Activated CD4-positive, alpha-beta T cell treated with anti-CD3 and anti-CD28 coated beads, Interleukin-2, amount 10 ng/mL, durations not matched to agents 7 days and 5 days (primary cell): ENCODE measurements at places on chromosomes 7 and 10.

DNA sequence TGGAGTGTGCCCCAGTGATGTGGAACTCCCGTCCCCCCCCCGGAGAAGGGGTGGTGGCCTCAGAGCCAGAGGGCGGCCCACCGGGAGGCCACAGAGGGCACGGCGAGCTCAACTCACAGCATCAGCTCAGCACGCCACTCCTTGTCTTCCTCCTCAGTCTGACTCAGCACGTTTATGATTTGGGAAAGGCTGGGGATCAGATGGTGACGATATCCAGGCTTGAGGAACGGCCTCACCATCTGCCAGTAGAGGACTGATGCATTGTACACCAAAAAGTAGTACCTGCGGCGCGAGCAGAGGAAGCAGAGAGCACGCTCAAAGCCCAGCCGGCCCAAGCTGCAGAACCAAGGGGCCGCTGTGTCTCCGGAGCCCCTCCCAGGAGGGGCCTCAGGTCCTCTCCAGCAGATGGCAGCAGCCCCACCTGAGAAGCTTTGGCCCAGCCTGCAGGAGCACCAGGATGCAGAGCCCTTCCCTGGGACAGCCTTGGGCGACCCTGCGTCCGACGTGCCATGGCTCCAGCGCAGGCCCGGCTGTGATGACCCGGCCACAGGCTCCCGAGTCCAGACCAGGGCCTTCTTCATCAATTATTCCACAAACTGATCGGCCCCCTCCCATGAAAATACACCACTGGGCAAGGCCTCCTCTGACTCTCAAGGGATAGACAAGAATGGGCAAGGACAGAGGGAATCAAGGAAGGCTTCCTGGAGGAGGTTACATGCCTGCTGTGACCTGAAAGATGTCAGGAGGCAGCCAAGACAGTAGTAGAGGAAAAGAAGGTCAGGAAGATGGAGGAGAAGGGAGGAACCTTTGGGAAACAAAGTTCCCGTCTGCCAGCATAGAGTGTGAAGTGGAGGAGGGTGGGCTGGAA is 3.7 kb downstream of the CFAP46 start:
- no peak for DNase-seq

GRCh38 chr10:129894698-129895097 is 69.4 kb downstream of the EBF3 start:
- DNase-seq: no peak

DNA sequence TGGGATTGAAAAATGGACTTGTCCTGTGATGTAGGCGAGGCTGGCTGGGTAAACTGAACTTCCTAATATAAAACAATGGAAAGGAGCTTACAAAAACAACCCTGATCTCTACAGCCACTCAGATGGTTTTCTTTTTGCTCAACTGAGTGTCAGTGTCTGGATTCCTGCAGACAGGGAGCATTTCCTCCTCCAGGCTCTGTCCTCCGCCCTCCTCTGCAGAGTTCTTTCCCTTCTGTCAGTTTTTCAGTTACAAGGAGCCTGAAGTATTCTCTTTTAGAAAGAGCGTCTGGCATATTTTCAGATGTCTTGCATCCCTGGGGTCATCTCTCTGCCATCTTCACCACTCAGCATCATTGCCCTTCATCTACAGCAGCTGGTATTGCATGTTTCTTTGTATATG is 50.0 kb upstream of the PITRM1 start:
- no peak for DNase-seq

DNA sequence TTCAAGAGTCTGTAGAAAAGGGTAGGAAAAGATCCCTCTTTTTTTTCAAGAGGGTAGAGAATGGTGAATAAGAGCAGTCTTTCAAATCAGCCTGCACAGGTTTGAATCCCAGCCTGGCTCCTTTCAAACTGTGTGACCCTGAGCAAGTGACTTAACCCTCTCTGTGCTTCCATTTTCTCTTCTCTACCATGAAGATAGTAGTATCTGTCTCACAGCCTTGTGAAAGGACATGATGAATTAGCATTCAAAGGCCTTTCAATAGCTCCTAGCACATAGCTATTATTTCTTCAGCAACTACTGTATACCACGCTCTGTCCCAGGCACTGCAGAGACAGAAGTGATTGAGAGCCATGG is 25.4 kb downstream of the LEP start:
- no peak for DNase-seq

DNA sequence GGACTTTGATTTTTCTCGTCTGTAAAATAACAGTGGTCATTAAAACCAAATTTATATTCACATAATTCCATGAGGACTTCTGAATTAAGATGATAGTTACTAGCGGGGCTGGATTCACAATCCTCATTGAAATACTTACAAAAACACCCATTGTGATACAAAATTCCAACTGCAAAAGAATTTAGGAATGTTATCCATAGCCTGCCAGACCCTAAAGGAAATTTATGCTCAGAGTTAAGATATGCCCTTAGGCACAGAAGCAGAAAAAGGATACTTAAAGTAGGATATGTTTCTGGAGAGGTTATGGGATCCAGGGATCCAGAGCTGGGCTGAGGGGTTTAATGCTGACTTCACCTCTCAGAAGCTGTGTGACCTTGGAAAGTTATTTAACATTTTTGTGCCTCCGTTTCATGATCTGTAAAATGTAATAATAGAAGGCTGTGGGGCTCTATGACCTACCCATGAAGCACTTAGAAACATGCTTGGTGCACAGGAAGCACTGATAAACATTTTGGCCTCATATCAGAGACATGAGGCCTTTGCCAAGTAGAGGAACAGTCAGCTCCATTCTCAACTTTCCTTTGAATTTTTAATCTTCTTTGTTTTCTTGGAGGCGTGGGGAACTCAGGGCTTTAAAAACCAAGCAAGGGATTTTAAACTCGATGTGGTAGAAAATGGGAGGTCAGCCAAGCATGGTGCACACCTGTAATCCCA is 744.7 kb downstream of the KCNMA1 start:
- no peak for DNase-seq

DNA sequence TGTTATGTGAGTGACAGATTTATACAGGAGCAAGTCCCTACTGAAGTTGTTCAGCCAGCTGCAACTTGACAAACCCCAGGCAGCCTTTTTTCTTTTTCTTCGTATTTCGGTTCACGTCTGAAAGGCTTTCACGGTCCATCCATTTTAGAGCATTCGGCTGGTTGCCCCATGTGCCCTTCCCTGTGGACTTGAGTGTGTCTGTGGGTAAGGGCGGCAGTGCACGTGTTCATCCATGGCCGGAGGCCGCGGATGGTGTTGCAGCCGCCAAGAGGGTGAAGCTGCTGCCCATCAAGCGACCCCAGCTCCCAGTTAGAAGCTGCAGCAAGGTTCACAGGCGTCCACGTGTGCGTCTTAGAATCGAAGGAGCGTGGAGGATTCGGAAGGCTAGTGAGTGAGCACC is 35.9 kb downstream of the PPP2R2D start:
- no peak for DNase-seq

DNA sequence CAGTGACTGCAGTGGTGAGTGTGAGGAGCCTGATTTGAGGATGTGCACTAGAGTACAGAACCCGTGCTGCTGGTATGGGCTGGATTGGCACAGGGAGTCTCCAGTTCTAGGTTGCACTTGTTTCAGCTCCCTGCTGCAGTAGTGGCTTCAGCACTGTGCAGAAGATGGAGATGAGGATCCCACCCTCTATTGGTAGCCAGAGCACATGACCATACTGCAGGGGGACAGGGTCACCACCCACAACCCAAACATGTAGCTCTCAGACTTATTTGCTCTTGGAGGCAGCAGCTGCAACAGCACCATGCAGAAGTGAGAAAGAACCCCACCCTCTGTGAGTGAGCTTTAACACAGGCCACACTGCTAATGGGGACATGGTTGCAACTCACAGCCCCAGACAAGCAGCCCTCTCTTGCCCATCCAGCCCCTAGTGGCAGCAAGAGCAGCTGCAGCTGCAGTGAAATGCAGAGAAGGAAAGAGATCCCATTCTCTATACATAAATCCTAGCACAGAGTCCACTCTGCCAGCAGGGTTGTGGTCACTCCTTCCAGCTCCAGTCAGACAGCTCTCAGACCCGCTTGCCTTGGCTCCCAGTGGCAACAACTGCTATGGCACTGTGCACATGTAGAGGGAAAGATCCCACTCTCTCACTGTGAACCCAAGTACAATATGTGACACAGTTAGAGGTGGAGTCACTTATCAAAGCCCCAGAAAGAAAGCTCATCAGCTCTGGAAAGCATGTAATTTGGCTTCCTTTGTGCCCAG is 51.4 kb upstream of the SCIN start:
- no peak for DNase-seq

GRCh38 chr10:33117816-33118215 is 159.8 kb upstream of the ITGB1 start:
- DNase-seq: peak; percentile 54

- no peak for DNase-seq
These were observed 13.0 kb upstream of the KCNIP2 start for GRCh38 chr10:101856626-101857025.

- no peak for DNase-seq
These were observed 64.7 kb downstream of the PIK3AP1 start for GRCh38 chr10:96655461-96656197.

GRCh38 chr7:22696541-22697228 is 30.3 kb upstream of the IL6 start:
- no peak for DNase-seq

GRCh38 chr10:44238212-44238611 is 146.7 kb downstream of the CXCL12 start:
- DNase-seq: no peak

DNA sequence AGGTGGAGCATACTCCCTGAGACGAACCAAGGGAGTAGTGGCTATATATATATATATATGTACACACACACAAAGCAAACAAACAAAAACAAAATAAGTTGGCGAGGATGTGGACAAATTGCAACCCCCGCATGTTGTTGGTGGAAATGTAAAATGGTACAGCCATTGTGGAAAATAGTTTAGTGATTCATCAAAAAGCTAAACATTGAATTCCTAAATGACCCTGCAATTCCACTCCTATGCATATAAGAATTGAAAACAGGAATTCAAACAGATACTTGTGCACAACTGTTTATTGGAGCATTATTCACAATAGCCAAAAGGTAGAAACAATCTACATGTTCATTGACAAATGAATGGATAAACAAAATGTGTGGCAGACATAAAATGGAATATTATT is 407.9 kb downstream of the KCNMA1 start:
- no peak for DNase-seq

DNA sequence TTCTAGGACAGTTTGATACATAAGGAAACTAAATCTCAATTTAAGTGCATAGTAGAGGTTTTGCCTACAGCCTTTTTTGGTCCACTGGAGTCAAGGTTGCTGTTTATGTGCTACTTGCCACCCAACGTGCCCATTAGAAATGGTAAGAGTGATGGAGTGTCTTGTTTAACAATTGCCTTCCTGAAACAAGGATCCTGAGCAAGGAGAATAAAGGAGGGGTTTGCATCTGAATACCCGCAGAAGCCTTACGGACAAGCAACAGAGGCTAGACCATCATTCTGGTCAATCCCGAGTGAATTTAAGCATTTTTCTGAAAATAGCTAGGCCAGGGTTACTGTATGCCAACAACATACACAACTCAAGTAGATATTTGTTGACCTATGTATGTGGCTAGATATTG is 63.6 kb downstream of the MARCHF5 start:
- no peak for DNase-seq

- no peak for DNase-seq
These were observed 61.3 kb upstream of the PFKP start for GRCh38 chr10:3006093-3006492.

DNA sequence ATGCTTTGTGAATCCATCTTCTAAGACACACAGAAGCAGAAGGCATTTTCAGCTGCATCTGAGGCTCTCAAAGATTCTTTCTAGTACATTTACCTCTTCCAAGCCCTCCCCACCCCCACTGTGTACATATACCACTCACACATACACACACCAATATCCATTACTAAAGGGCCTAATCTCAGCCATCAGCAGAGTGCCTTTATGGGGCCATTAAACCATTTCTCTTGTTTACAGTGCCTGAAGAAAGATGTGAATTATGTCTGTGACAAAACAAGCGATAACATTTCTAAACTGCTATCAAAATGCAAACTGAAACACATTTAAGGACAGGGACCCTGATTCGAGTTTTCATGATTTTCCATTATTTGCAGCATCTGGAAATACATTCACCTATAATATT is 40.0 kb downstream of the ETV1 start:
- no peak for DNase-seq

GRCh38 chr7:18768256-18768655 is 272.7 kb downstream of the HDAC9 start:
- no peak for DNase-seq

DNA sequence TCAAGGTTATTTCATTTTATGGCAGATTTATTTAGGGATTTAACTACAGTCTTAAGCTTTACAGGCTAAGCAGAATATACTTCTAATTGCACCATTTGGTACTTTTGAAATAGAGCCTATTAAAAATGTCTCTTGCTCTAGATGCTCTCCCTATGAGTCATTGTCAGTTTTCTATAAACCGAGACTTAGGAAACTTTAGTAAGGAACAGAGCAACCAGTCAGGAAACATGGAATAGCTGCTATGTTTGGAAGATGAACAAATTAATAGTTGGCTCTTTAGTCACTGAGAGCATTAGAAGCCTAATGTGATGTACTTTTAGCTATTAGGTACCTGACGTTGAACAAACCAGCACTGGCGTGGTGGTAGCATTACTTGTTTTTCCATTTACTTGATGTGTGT is 35.3 kb downstream of the INPP5F start:
- DNase-seq: no peak

GRCh38 chr10:93245147-93245546 is 171.5 kb downstream of the CYP26A1 start:
- no peak for DNase-seq

DNA sequence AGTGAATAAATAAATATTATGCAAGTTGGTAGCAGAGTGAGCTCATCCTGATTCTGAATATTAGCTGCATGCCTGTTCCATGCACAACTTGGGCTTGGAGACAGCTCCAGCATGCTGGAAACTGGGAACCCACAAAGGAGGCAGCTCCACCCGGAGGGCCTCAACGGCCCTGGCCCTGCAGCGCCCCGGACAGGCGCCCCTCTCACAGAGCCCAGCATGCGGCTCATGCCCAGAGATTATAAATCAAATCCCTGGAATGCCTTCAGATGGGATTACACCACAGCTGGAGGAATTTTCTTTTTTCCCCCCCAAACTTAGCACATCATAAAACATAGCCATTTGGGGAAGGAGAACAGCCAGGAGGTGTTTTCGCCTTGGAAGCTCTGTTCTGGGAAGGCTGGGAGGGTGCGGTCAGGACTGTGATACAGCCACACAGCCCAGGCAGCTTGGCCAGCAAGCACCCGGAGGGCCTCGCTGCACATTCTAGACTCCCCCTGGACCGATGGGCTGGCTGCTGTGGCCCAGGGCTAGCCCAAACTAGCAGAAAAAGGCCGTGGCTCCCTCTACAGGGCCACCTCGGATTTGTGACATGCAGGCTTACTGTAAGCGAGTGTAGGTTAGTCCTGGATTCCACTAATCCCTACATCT is 102.4 kb downstream of the PTPN20 start:
- DNase-seq: no peak
